Prostate gland (tissue), 2 donors: ENCODE measurements at places on chromosomes 4 and X. TPM values are rescaled to one million over a fixed set of nuclear protein-coding genes. Genes with fewer than 3 reads are reported as not detected.

AFM gene
- not detected for total RNA-seq

SAGE1 gene
- total RNA-seq = not detected

- no peak overlapping the region for H3K4me3 ChIP-seq
- no peaks in the 10 kb centered on the region for H3K27me3 ChIP-seq
- H3K27ac ChIP-seq = no peak overlapping the region
- H3K4me1 ChIP-seq = no peaks in the 10 kb centered on the region
- DNase-seq = no peak
Measured at GRCh38 chr4:87353592-87353991, 30.9 kb upstream of the HSD17B13 start.

DNA sequence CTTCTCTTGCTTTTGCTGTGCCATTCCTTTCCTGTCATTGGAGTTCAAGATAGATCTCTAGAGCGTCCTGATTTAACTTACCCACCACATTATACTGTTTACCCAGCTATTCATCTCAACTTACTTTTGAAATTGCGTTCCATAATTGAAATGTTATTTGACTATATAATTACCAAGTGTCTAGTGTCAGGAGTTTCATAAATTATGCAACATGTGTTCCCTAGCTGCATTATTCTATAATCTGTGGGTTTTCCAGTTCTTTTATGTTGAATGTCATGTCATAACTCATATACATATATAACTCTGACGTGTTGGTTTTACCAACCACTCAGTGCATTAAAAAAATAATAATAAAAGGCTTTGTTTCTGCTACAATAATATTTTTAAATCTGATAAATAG lies 285.9 kb upstream of the ARSJ start:
- H3K27me3 ChIP-seq = no peaks in the 10 kb centered on the region
- no peaks in the 10 kb centered on the region for H3K4me1 ChIP-seq
- H3K4me3 ChIP-seq = no peak overlapping the region
- no peaks in the 10 kb centered on the region for H3K36me3 ChIP-seq
- DNase-seq = no peak

SERTM2 gene
- 10.7 TPM for total RNA-seq

DNA sequence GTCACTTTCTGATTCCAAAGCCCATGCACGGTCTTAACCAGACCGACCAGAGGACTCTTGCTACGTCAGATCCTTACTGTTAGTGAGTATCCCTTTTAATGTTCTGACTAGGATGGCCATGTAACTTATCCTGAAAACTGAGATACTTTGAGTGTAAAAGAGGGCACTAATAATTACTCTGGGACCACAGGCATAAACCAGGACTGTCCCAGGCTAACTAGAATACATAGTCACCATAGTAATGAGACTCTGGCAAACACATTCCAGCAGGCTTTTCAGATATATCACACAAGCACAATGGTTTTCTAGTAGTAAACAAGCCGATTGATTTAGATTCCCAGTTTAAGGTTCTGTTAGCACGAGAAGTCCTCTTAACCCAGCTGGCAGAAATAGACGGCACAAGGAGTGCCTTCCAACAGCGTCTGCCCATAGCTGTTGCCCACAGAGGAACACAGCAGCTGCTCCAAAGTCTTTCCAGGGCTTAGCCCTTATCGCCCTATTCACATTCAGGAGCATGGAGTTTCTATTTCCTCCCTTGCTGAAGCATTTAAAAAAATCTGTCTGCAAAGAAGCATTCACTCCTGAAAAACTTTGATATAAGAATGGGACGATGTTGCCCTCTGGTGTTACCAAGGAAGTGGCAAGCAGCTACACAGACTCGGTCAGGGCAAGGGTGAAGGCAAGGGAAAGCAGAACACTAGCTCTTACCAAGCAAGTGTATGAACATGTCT lies 92.4 kb downstream of the CXCL13 start:
- H3K4me1 ChIP-seq = no peaks in the 10 kb centered on the region
- no peak overlapping the region for H3K4me3 ChIP-seq
- no peak overlapping the region for H3K27ac ChIP-seq
- no peaks in the 10 kb centered on the region for H3K27me3 ChIP-seq

NLGN3 gene
- 9.4 TPM for total RNA-seq

PABPC1L2B gene
- total RNA-seq = not detected

- H3K27ac ChIP-seq = no peak overlapping the region
- no peaks in the 10 kb centered on the region for H3K27me3 ChIP-seq
- DNase-seq = no peak
- H3K4me1 ChIP-seq = no peaks in the 10 kb centered on the region
- H3K4me3 ChIP-seq = no peak overlapping the region
Measured at GRCh38 chrX:146863566-146863965, 49.0 kb upstream of the CXorf51A start.

DNA sequence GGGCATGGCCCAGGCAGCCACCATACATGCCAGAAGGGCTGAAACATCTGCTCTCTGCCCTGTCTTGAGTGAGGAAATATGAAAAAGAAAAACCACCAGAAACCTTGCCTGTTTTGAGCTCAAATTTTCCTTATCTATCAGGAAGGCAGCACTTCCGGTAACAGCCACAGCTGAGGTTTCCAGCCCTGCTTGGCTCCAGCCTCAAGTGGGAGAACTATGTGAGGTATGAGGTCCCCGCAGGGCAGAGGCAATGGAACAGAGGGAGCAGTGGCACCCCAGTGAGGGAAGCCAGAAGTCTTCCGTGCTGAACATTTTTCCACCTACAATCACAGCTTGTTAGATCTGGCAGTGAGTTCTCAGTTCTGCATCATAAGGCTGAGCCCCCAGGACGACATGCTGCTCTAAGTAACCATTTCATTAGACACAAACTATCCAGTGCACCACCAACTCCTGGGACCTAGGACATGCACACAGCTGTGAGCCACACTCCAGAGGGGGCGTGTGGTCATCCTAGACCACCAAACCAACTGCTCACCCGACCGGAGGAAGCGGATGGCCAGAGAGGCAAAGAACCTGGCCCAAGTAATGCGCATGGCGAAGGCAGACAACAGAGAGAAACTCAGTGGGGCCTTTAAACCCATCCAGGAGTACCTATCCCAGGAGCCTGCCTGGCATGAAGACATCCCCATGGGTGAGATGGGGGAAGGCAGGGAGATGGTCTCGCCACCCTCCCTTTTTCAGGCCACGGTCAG lies 22.6 kb downstream of the WDR1 start:
- no peaks in the 10 kb centered on the region for H3K4me1 ChIP-seq
- no peak for DNase-seq
- no peak overlapping the region for H3K4me3 ChIP-seq
- no peaks in the 10 kb centered on the region for H3K36me3 ChIP-seq
- H3K27me3 ChIP-seq = no peaks in the 10 kb centered on the region

DNA sequence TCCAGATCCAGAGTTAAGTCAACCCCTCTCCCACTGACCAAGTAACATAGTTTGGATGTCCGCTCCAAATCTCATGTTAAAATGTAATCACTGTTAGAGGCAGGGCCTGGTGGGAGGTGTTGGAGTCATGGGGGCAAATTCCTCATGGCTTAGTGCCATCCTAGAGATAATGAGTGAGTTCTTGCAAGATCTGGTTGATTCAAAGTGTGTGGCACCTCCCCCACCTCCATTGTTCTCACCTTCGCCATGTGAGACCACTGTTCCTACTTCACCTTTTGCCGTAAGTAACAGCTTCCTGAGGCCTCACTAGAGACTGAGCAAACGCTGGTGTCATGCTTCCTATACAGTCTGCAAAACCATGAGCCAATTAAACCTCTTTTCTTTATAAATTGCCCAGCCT lies 548.8 kb downstream of the INPP4B start:
- DNase-seq = no peak
- H3K27ac ChIP-seq = no peak overlapping the region
- no peaks in the 10 kb centered on the region for H3K27me3 ChIP-seq
- H3K36me3 ChIP-seq = no peaks in the 10 kb centered on the region
- H3K4me3 ChIP-seq = no peak overlapping the region
- no peaks in the 10 kb centered on the region for H3K4me1 ChIP-seq

NEIL3 gene
- 0.59 TPM for total RNA-seq

GRCh38 chr4:38733663-38734062 lies 49.1 kb downstream of the TLR10 start:
- DNase-seq = no peak
- no peak overlapping the region for H3K27ac ChIP-seq
- H3K4me1 ChIP-seq = no peaks in the 10 kb centered on the region
- H3K27me3 ChIP-seq = no peaks in the 10 kb centered on the region

RNF4 gene
- 56.1 TPM for total RNA-seq

- no peaks in the 10 kb centered on the region for H3K27me3 ChIP-seq
- H3K4me1 ChIP-seq = no peaks in the 10 kb centered on the region
- H3K4me3 ChIP-seq = no peak overlapping the region
- H3K27ac ChIP-seq = no peak overlapping the region
- no peaks in the 10 kb centered on the region for H3K36me3 ChIP-seq
- DNase-seq = no peak
Measured at GRCh38 chr4:167906851-167907250, 185.5 kb upstream of the ANXA10 start.

DNA sequence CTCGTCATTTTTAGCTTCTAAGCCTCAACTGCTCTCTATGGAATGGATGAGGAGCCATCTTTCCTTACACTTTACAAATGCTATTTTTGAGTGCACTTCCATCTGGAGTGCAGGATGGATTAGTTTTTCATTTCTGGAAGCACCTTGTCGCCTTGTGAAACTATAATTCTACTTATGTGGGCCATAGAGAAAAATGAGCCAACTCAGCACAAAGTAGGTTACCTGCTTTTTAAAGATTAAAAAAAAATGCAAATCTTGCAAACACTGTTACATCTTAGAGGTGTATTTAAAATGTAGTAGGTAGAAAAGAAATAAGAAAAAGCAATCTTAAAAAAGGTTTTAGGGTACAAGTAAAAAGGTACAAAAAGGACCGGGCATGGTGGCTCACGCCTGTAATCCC lies 10.9 kb downstream of the BOD1L1 start:
- H3K4me1 ChIP-seq = no peaks in the 10 kb centered on the region
- H3K27ac ChIP-seq = no peak overlapping the region
- no peaks in the 10 kb centered on the region for H3K27me3 ChIP-seq
- no peaks in the 10 kb centered on the region for H3K36me3 ChIP-seq

- H3K4me3 ChIP-seq = no peak overlapping the region
- H3K4me1 ChIP-seq = no peaks in the 10 kb centered on the region
- H3K36me3 ChIP-seq = no peaks in the 10 kb centered on the region
- no peak overlapping the region for H3K27ac ChIP-seq
- no peaks in the 10 kb centered on the region for H3K27me3 ChIP-seq
Measured at GRCh38 chrX:123899701-123900100, 39.8 kb downstream of the XIAP start.

- H3K36me3 ChIP-seq = no peaks in the 10 kb centered on the region
- no peak overlapping the region for H3K4me3 ChIP-seq
- no peaks in the 10 kb centered on the region for H3K27me3 ChIP-seq
Measured at GRCh38 chr4:39961311-39961877, 16.3 kb downstream of the PDS5A start.

DNA sequence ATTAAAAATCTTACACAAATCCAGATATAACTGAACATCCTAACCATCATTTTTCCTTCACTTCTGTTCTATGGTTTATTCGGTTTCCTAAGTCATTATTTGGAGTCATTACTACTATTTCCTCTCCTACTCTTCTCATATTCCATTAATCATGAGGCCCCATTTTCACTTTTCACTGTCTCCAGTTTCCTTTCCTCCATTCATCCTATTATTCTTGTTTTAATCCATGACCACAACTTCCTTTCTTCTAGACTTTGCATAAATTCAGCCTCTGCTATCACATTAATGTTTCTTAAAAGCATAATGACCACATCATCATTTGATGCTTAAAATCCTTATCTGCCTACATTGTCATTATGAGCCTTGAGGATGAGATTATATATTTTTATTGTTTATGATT lies 555.0 kb upstream of the NDST4 start:
- H3K4me3 ChIP-seq = no peak overlapping the region
- no peak overlapping the region for H3K27ac ChIP-seq
- H3K4me1 ChIP-seq = no peaks in the 10 kb centered on the region
- H3K27me3 ChIP-seq = no peaks in the 10 kb centered on the region
- H3K36me3 ChIP-seq = no peaks in the 10 kb centered on the region

GRCh38 chrX:93120805-93121204 lies 552.6 kb downstream of the NAP1L3 start:
- no peaks in the 10 kb centered on the region for H3K27me3 ChIP-seq
- no peak overlapping the region for H3K27ac ChIP-seq
- DNase-seq = no peak
- no peaks in the 10 kb centered on the region for H3K4me1 ChIP-seq
